ENCODE measurements at places on chromosomes 1 and 21.

DNA sequence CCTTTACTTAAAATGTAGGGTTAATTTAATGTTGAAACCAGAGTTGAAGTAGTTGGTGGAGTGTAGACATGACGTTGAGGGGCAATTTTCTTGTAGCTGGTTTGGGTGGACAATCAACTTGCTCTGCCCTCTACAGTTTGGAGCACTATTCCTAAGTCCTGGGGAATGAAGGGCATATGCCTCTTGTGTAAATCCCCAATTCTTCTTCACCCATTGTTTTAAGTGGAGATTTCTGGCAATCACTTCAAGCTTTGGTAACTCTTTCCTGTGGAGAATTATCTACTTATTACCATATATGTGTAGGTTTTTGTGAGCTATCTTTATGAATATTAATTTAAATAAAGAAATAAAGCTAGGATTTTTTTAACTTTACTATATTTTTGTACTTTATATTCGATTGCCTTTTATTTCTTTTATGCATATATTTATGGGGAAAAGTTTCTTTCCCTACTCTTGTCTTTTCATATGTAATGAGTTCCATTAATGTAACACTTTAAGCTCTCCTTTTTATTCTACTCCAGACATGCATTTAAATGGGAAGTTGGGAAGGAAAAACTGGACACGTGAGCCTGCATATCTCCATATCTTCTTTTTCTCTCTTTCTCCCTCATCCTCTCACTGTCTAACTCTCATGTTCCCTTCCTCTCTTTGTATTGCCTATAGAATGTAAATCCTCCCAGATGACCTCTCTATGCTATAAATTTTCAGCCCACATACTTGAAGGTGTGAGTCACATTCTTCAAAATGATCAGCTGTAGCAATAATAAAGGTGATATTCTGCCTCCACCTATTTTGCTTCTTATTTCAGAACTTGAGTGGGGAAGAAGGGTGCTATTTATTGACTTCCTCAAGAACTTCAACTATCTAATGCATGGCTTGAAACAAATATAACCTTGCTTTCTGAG is 276.7 kb downstream of the PTPRC start:
- peak; percentile 12 for DNase-seq

- no peak for DNase-seq
Measured at GRCh38 chr1:65527190-65527589, 106.7 kb downstream of the LEPR start.

DNA sequence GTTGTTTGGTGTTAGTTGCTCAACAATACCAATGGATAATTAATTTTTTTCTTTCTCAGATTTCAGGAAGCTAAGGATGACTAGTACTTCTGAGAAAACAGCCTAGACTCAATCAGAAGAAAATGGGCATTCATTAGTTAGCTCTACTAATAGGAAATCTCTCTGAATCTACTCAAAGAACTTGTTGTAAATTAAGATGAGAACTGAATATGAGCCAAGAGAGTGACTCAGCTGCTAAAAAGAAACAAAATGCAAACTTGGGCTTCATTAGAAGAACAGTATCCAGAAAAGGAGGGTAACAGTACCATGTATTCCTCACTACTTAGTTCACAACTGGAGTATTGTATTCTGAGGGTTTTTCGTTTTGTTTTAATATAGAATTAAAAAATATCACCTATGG is 12.5 kb downstream of the FOXJ3 start:
- DNase-seq = peak; percentile 4

- peak; percentile 54 for DNase-seq
Measured at GRCh38 chr1:211376807-211377470, 50.3 kb downstream of the TRAF5 start.

DNA sequence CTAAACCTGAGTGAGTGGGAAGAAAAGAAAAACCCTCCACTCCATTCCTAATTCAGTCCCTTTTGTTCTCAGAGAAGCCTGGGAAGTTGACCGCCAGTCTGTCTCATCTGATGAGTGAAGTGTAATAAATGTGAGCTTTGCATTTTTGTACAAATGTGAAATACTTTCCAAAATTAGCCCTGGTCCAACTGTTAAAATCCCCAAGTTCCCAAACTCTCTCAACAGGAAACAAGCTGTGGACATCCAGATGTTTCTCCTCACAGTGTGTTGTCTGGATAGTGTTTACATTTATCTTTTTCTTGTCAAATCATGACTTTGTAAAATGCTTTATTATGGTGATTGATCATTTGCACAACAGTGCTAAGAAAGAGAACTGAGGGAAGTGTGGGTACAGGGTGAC is 145.1 kb downstream of the TM2D1 start:
- no peak for DNase-seq

DNA sequence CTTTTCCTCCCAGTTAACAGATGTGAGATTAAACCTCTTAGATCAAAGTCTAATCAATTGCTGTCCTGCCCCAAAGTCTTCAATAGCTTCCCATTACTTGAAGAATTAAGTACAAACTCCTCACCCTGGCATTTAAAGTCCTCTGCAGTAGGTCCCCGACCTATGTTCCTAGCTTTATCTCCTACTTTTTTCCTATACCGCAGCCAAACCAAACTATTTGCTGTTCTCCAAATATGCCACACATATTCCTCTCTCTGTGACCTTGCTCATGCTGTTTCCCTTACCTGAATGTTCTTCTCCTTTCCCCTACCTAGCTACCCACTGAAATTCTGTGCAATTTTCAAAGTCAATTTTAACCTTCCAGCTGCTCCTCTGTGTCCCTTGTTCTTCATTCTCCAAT is 14.0 kb upstream of the PPP2R5A start:
- DNase-seq = no peak

- peak; percentile 70 for DNase-seq
Measured at GRCh38 chr1:15902882-15903281, 55.4 kb downstream of the SPEN start.

DNA sequence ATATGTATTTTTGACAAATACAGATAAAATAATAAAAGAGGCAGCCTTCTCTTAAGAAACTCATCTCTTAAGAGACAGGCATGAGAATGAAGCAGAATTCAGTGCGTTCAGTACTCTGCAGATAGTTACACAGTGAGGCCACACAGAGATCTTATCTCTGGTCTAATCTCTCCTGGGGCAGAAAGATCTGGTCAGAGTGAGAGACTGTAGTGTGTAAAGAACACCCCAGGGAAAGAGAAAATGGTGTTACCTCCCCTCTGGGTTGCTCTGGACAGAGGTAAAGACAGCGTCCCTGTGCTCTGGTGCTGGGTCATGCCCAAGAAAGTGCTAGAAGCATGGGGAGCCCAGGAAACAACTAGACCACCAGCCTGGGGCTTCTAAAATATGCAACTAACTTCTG is 216.3 kb downstream of the SIPA1L2 start:
- DNase-seq = no peak

Data from HT1080 (cell line).